ENCODE measurements at places on chromosomes 1 and 21.

DNA sequence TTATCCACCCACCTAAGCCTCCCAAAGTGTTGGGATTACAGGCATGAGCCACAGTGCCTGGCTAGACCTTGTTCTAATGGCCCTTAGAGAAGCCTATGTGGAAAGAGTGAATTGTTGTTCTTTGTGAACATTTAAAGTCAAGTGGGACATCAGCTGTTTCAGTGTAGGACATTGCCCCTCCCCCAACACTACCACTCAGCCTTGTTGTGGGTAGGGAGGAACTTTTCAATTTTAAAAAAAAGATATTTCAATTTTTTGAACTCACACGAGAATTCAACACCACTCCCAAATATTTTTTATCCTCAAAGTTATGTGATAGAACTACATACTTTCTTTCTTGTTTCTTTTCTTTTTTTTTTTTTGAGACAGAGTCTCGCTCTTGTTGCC, 36.7 kb upstream of the TMEM222 start:
- DNase-seq, result no peak

GRCh38 chr1:89310976-89311375, 38.3 kb upstream of the GBP5 start:
- no peak for DNase-seq

DNA sequence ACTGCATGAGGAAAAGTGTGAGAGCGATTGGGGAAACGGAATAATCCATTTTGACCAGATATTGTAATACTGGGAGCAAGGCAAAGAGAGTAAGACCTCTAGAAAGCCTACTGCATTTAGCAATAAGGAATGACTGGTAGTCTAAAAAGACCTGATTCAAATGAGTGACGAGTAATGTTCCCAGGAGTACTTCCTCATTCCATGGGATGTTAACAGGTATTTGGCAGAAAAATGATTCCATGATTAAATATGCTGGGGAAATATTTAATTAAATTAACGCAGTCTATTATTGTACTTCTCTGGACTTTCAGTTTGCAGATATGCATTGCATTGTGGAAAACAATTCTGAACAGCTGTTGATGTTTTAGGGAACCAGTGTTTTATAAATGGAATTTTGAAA, 105.5 kb downstream of the RPE65 start:
- no peak for DNase-seq

GRCh38 chr1:36879613-36880012, 154.7 kb downstream of the GRIK3 start:
- DNase-seq, result no peak

DNA sequence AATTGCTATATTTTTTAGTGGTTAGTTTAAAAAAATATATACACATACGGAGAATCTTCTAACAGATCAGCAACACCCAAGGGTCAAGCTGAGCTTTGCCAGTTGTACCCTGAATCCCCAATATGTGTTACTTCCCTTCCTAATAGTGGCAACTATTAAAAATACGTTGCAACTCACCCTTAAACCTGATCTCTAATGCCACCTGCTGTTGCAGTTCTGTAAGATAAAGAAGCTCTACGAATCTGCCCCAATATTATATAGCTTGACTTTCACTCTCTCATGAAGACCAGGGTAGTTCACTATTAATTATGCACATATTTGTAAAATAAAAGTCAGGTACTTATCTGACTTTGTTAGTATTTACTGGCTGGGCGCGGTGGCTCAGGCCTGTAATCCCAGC, 58.4 kb downstream of the ASH1L start:
- peak; percentile 31 for DNase-seq

Data from NCI-H226 (cell line).